ENCODE measurements at places on chromosomes 3 and 15. TPM values are rescaled to one million over a fixed set of nuclear protein-coding genes. Genes with fewer than 3 reads are reported as not detected.

The CP gene
- 22.7 TPM for total RNA-seq

The MME gene
- total RNA-seq: 7.0 TPM

- no peaks in the 10 kb centered on the region for H3K4me1 ChIP-seq
- no peak within 1 kb of the TSS for H3K4me3 ChIP-seq
- no peaks in the 10 kb centered on the region for H3K36me3 ChIP-seq
- no peaks in the 10 kb centered on the region for H3K27me3 ChIP-seq
These were observed at the start of gene CIDEC for GRCh38 chr3:9879830-9880549. TSS of gene CIDEC (minus strand) at chr3:9880253. CDS start at chr3:9878486, 1,767 bp downstream.

GRCh38 chr15:70483513-70483912 lies 279.8 kb downstream of the UACA start:
- H3K27me3 ChIP-seq: no peaks in the 10 kb centered on the region
- no peaks in the 10 kb centered on the region for H3K36me3 ChIP-seq
- no peak overlapping the region for H3K27ac ChIP-seq
